ENCODE measurements at places on chromosomes 3 and 15.
A peak's percentile ranks its signal among the peaks of the same experiment; 100 is the strongest.

GRCh38 chr3:193946945-193947344 is 189.0 kb upstream of the HES1 start:
- no peak for DNase-seq

DNA sequence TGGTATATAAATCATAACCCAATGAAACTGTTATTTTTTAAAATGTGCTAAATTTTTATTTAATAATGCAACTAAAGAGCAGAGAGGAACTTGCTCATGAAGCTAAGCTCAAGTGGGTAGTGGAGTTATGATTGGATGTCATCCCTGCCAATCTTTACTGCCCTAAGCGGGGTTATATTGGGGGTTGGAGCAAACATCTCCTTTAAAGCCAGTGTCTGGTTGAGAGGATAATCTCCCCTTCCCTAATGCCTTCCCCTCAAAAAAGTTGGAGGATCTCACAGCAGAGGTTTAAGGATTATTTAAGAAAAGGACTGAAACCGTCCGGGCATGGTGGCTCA is 32.1 kb upstream of the CLASP2 start:
- DNase-seq: no peak

DNA sequence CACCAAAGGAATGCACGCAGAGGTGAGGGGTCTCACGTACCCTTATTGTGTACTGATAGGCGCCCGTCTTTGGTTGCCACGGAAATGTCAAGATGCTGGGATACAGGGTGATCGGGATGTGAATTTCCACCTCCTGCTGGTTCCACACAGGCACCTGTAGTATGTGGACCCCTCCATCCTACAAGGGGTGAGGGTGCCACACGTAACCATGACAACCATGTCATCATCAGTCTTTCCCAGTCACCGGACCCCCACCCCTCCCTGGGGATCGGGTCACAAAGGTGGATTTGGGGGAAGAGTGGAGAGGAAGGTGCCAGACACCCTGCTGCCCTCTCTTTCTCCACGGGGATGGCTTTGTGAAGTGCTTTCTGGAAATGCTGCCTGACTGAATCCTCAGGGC is 44.7 kb downstream of the NUP210 start:
- no peak for DNase-seq

- peak; percentile 3 for DNase-seq
Measured at GRCh38 chr15:89575656-89576416, 567 bp downstream of the TICRR start.

DNA sequence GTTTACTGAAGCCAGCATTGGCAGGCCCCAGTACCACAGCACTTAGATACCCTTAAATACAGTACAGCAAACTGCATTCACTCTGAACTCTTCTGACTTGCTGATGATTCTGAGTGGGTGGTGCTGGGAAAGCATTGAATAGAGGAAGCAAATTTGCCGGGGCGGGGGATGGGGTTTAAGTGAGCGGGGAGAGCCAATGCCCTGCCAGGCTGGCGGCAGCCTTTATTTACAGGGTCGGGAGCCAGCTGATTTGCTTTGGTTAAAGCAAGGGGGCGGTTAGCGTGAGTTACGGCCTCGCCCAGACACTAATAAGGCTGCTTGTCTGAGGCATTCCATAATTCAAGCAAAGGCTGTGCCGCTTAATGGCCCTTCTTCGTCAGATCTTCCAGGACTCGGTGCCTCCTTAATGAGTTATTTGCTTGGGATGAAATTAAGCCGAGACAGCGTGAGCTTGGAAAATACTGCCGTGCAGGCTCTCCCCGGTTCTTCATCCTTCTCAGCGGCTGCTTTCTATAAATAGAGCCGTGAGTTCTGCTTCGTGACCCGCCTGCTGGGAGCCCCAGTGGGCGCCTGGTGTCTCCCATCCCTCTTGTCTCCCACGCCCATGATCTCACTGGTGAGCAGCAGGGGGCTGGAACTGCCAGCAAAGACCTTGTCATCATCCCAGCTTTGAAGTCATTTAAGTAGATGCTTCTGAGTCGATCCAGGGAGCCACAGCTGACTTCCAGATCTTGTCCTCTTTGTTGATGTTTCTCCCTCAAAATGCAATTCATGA is 25.8 kb downstream of the SPSB4 start:
- peak; percentile 28 for DNase-seq
